ENCODE measurements at places on chromosomes 3 and 15.

- no peak for DNase-seq
Observed at GRCh38 chr3:159881828-159882309, 106.8 kb upstream of the IL12A start.

- peak; percentile 22 for DNase-seq
Observed at GRCh38 chr15:82530606-82531379, 9.5 kb downstream of the RPS17 start.

GRCh38 chr3:79983118-79983517 lies 215.3 kb upstream of the ROBO1 start:
- DNase-seq = no peak

GRCh38 chr15:71826196-71826595 lies 15.8 kb downstream of the NR2E3 start:
- no peak for DNase-seq

DNA sequence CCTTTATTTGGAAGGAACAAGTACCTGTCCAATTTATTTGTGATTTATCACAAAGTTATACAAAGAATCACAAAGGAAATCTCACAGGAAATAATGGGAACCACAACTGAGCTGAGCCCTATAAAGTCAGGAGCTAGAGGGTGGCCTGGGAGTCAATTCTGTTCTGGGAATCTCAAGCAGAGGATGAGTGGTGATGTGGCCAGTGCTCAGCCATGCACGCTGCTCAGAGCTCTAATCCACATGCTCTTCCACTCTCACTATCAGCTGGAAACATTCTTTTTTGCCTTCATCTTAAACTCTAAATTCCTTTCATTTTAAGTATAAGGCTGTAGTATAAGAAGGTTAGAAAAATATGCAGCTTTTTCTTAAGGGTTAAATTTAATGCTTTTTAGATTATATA lies 36.6 kb downstream of the UACA start:
- no peak for DNase-seq

DNA sequence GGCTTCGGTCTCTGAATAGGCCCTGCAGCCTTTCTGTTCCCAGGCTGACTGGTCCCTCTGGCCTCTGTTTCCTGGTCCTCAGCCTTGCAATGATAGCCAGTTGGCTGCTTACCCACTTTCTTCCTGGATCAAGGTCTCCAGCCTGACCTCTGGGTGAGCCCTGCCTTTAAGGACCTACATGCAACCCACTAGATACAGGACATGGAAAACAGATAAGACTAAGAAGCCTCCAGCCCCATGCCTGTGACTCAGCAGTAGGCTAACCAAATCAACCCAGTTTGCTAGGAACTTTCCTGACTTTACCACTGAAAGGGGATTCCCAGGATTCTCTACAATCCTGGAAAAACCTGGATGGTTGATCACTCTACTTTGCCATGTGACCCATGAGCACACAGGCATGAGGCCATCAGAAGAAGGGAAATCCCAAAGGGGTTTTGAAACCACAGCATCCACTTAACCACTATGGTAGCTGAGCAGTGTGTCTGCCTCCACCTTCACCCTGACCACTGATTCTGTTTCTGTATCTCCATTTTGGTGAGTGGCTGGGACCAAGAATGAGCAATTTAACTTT lies 188.1 kb downstream of the CHST2 start:
- peak; percentile 99 for DNase-seq

DNA sequence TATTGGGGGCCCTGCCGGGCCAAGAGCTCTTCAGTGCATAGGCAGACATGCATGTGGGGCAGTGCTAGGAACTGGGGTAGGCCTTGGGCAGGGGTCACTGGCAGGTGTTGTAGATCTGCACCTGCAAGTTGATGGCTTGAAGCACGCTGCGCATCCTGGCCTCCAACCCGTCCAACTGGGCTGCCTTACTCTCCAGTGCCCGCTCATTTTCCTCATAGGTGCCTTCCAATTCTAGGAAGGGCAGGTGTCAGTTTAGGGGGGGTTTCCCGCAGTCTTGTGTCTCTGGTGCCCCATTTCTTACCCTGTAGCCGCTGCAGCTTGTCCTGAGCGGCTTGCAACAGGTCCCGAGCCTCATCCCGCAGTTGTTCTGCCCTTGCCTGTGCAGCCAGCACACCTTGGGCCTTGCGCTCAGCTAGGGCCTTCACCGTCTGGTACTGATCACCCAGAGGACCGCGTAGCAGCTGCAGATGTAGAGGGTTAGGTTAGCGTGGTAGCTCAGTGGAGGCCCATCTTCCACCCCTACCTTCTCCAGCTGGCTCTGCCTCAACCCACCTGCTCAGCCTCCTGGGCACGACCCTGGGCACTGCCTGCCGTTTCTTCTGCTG lies 611 bp upstream of the USP19 start:
- DNase-seq = no peak

DNA sequence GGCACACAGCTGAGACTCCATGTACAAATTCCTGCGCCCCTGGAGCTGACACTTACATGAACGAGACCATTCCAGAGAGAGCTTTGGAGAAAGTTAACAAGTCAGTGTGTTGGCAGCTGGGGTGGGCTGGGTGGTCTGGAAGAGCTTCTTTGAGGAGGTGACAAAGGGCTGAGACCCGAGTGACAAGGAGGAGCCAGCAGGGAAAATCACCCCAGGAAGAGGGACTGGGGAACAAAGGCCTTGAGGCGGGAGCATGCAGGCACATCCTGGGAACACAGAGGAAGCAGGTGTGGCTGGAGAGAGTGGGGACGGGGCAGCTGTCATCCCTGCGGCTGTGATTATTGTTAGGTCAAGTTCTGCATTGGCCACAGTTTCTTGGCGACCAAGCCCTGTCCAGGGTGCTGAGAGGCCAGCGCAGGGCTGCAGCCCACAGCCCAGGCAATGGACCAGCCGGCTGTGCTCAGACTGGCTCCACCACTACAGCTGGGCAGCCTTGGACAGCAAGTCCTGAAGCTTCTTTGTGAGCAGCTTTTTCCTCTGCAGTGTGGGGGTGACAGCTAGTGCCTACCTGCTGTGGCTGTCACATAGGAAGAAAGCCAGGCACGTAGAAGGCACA lies 34.2 kb upstream of the PRR23E start:
- no peak for DNase-seq

DNA sequence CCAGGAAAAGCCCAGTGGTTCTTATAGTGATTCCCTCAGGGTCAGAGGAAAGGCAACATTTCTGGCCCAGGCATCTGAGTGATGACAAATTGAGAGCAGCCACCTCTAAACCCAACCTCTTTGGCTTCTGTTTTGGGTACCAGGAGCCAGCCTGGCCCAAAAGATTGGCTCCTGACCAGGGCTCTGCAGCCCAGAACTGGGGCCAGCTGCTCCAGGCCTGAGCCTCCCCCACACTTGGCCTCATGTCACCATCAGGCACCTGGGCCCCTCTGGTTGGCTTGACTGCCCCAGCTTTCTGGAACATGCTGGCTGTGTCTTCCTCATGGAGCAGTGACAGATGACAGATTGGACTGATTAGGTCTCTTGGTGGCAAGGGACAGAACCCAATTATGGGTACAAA lies 26.0 kb upstream of the HCN4 start:
- no peak for DNase-seq

GRCh38 chr3:104785947-104786346 lies 580.8 kb upstream of the ALCAM start:
- DNase-seq = no peak

DNA sequence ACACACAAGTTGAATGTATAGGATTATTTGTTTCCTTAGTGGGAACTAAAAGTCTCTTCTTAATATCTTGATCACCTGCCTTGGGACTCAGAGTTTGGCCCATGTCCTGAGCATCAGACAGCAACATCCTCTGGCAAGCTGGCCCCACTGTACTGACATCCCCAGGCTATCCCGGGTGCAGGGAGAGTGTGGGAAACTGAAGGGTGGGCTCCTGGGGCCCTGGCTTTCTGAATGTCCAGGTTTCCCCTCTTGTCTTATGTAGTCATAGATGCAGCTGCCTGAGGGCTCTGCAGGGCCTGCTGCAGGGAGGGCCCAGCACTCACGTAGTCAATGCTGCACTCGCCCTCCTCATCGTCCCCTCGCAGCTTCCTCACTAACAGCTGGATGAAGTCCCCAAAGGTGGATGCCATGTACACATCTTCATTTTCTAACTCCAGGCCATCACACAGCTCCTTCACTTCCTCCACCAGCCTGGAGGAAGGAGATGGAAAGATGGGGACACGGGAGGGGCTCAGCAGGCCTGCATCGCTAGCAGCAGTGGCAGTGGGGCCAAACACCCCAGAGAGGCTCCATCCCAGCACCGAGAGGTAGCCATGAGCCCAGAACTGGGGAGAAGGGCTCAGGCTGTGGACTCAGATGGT lies 42.8 kb downstream of the ALDH1L1 start:
- DNase-seq = no peak

- no peak for DNase-seq
Observed at GRCh38 chr15:101248274-101248673, 3.6 kb downstream of the CHSY1 start.

DNA sequence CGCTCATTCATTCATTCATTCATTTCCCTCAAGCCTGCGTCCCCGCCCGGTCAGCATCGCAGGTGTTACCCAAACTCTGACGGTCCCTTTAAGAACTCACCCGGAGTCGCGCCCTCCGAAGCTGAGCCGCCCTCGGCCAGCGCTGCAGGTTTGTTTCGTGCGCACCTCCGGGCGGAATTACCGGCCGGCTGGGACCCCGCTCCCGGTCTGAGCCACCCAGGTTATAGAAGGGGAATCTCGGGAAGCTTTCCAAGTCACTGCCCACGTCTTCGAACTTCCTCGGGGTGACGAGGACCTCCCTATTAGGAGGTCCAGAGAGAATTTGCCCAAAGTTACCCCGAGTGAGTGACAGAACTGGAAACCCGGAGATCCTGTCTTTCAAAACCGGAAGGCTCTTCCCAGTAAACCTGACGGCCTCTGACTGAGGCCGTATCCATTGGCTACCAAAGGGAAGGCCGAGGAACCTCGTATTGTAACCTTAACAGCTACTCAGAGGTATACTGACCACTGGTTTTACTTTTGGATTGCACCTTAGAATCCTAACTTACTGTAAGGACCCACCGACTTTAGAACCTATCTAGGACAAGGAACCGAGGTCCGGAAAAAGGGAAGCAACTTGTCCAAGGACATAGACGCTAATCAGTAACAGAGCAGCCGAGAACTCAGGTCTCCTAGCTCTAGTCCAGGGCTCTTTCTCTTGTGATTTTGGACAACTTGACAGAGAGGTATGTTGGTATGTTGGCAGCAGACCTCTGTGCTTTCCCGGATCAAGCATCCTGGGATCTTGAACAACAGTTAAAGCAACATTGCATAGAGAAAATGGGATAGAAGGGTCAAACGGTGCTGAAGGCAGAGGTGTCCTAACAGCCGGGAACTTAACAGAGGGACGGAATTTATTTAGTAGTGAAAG lies 788 bp upstream of the DLG1 start:
- DNase-seq = no peak

DNA sequence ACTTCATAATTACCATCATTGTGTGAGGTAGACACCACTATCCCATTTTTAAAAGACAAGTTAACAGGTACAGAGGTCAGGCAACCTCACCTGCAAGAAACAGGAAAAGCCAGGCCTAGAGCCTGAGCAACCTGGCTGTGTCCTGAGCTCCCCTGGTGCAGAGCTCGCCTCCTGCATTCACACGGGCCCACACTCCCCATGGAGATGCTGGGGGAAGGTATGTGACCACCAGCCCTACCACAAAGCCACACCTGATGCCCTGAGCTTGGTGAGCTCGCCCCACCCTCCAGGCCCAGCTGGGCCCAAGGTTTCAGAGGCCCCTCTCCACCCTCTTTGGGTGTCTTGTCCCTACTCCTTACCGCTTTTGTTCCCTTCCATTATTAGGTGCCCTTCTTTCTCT lies 1.2 kb upstream of the EFCAB12 start:
- no peak for DNase-seq

DNA sequence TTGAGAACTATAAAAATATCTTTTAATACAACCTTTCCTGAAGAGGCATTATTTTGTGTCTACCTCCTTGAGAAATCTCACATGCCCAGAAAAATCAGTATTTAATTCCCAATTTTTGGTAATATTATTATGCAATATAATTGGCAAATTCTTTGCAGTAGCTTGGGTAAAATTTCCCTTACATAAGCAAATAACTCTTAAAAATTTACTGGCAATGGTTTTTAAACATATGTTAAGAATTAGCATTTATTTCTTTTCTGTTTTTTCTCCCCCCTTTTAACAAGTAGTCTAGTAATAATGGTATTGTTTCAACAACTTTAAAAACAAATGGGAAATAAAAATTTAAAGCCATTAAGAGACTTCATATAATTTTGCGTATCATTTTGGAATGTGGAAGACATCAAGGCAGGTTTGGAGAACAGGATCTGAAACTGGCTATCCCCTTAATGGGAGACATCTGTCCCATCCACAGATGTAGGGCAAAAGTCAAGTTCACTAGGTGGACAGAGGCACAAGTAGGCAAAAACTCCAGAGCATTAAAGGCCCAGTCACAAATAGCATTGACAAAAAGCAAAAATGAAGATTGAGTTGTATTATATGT lies 89.6 kb upstream of the AADACL2 start:
- DNase-seq = no peak

Data from epithelial cell of proximal tubule (primary cell).